ENCODE measurements at places on chromosomes 12 and 14.

DNA sequence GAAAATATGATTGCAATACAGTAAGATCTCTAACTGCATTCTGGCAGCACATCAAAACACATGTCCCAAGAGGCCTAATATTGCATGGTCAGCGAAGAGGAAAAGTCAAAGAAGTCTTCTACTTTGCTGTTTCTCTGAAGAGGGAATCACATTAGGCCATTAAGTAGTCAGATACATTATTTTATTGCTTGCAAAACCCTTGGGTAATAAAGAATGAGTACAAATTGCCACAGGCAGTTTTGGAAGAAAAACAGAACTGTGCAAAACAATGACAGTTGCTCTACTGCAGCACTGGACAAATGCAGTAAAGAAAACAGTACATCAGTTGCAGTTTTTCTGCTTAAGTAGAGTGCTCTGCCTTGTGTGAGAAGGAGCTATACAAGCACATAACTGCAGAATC is 211.9 kb downstream of the MED13L start:
- DNase-seq: peak; percentile 41

- DNase-seq: no peak
These were observed 49.2 kb downstream of the MBIP start for GRCh38 chr14:36271222-36271621.

DNA sequence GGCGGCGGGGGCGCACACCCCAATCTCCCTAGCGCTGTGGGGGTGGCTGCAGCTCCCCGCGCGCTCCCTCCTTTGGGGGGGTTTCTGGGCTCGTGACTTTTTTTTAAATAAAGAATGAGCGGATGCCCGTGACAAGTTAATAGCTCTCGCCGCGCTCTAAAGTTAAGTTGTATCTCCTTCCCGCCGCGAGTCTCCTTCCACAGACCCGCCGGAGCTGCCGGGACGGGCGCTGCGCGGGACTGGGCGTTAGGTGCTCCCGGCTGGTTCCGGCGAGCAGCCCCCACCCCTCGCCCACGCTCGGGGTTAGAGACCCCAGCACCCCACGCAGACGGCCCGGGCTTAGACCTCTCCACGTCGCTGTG is 82.6 kb upstream of the HMGA2 start:
- DNase-seq: peak; percentile 65

GRCh38 chr12:28130625-28131598 is 59.3 kb upstream of the CCDC91 start:
- DNase-seq: peak; percentile 99

- no peak for DNase-seq
These were observed 45.5 kb upstream of the FAR2 start for GRCh38 chr12:29103539-29103974.

DNA sequence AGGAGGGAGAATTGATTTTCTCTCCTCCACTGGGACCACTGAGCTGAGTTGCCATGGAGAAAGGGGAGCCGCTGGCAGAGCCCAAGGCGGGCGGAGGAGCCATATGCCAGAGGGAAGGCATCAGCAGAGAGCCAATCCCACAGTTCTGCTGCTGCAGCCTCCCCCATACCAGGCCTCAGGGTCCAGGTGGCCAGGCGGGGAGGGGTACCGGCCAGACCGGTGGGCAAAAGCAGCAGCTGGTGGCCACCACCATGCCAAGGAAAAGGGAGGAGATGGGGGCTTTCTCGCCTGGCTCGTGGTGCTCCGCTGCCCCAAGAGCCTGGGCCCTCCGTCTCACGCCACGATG is 72.8 kb downstream of the PITPNM2 start:
- DNase-seq: no peak

GRCh38 chr14:48690349-48690748 is 895.8 kb downstream of the RPS29 start:
- DNase-seq: no peak

GRCh38 chr14:41604721-41605531 is 1.8 kb upstream of the LRFN5 start:
- peak; percentile 4 for DNase-seq

DNA sequence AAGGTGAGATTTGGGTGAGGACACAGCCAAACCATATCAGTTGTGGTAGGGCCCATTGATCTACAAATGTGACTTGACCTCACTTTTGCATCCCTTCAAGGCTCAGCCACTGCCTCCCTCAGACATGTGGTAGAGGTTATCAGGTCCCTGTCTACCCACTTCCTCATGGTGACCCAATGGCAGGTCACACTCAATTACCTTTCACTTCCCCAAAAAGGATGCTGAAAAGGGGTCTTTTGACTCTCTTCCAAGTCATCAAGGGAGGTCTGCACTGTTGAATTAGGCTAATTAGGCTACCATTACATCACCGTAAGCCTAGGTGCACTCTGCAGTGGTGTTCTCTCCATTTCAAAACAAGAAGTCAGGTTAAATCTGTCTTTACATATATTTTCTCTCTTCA is 22.6 kb upstream of the DRAM1 start:
- no peak for DNase-seq

DNA sequence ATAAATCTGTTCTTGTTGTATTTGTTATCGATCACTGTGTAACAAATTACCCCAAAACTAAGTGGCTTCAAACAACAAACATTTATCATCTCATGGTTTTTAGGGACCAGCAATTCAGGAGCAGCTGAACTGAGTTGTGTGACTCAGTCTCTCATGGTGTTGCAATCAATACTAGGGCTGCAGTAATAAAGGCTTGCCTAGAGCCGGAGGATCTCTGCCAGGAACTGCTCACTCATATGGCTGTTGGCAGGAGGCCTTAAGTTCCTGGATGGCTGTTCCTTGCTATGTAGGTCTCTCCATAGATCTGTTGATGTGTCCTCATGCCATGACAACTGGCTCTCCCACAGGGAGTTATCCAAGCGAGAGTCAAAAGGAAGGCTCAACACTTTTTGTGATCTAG is 3.8 kb upstream of the PSMC6 start:
- peak; percentile 97 for DNase-seq

DNA sequence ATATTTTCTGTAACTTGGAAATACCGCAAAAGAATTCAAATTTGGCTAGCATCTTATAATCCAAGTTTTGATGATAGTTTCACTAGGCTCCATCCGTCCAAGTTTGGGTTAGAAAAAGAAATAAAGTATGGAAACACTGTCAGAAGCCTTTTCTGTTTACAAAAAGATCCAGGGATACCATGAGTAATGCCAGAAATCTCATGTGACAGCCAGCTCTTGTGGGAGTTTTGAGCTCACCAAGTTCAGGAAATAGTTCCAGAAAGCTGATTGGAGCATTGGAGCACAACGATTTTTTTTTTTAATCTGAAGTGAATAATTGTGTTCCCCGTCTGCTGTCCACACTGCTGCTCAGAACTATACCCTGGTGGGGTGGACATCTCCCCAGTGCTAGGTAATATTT is 229.7 kb upstream of the NPAS3 start:
- peak; percentile 88 for DNase-seq

DNA sequence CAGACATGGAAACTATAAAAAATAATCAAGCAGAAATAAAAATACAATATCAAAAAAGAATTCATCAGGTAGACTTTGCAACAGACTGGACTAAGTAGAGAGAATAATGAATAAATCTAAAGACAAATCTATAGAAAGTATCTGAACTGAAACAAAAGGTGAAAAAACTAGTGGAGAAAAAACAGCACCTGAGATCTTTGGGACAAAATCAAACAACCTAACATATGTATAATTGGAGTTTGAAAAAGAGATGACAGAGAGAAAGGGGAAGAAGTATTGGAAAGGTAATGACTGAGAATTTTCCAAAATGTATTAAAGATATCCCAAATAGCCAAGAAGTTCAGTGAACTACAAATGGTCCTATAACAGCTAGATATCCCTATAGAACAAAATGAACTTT is 245.4 kb downstream of the IPO8 start:
- no peak for DNase-seq

DNA sequence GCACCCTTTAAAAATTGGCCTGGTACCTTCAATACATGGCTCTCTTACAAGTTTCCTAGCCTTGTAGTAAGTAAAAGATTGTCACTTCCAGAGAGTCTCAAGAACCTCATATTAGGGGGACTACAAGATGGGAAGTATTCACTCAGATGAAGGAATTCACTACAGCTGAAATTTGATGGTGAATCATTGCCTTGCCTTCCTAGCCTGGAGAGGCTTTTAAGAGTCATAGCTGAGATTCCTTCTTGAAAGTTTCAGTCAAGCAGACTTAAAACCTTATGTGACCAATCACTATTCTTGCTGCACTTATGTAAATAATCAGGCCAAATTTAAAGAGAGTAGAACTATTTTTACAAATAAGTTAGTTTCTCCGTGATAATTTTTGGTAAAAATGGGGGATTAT is 451.6 kb downstream of the TRHDE start:
- DNase-seq: peak; percentile 42

GRCh38 chr14:64005822-64006221 is 153.0 kb downstream of the SYNE2 start:
- DNase-seq: no peak

- DNase-seq: no peak
These were observed 80.4 kb upstream of the WSCD2 start for GRCh38 chr12:108048686-108049085.

- DNase-seq: no peak
These were observed 5.5 kb downstream of the GLRX5 start for GRCh38 chr14:95540236-95540855.

DNA sequence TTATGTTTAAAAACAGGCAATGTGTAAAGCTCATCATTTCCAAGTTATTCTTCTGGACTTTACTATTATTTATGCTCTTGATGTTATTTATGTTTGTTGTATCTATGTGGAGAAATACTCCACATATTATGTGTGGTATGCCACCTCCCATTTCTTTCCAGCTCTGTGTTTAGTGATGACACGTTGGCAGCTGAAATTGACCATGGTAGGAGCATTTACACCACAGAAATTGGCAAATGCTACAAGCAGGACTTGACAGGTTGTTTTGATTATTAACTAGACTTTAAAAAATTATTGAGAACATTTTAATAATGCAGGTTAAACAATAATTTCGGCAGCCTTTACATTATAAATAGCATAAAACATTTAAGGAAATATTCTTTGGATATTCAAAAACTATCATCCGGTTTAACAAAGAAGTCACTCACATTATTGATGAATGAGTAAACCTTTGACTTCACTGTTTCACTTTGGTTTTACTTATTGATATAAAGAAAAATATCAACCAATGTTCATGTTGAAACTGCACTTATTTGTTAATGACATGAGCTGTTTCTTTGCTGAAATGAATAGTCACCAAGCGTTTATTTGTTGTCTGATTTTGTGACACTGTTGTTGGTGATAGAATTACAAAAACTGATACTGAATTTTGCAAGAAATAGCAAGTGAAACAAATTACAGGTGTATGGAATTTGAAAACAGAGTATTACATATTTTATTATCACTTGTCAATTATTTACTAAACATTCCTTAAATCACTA is 76.8 kb downstream of the HMGA2 start:
- no peak for DNase-seq

- DNase-seq: peak; percentile 76
These were observed 175.1 kb downstream of the SLC38A4 start for GRCh38 chr12:46650688-46651087.

DNA sequence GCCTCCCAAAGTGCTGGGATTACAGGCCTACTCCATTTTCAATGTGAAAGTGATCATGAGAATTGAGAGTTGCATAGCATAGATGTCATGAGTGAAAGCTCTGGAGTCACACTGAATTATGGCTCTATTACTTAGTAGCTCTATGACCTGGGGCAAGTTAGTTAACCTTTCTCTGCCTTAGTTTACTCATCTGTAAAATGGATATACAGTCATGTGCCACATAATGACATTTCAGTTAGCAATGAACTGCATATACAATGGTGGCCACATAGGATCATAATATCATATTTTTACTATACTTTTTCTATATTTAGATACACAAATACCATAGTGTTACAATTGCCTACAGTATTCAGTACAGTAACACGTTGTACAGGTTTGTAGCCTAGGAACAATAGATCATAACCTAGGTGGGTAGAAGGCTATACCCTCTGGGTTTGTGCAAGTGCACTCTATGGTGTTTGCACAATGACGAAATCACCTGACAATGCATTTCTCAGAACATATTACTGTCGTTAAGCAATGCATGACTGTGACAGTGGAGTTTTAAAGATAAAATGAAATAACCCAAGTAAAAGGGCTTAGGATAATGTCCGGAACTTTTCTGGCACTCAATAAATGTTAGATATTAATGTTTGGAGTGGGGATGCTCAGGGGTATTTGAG is 53.1 kb downstream of the ZFYVE26 start:
- DNase-seq: no peak

DNA sequence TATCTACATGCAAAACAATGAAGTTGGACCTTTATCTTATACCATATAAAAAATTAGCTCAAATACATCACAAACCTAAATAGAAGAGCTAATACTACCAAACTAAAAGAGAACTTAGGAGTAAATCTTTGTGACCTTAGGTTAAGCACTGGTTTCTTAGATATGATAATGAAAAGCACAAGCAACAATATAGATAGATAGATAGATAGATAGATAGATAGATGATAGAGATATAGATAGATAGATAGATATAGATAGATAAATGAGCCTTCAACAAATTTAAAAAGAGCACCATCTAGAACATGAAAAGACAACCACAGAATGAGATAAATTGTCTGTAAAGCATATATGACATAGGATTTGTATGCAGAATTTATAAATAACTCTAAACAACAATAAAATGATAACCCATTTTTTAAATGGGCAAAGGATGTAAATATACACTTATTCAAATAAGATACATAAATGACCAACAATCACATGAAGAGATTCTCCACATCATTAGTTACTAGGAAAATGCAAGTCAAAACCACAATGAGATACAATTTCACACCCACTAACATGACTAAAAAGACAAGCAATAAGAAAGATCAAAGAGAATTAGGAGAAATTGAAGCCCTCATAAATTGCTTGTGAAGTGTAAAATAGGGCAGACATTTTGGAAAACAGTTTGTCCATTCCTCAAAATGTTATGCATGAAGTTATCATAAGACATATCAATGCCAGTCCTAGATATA is 293.7 kb downstream of the BTG1 start:
- no peak for DNase-seq

GRCh38 chr12:15216036-15216889 is 5.0 kb downstream of the RERG start:
- peak; percentile 1 for DNase-seq

- DNase-seq: no peak
These were observed 1252.8 kb upstream of the SEL1L start for GRCh38 chr14:82786483-82786880.

- DNase-seq: no peak
These were observed 203.5 kb downstream of the ANO6 start for GRCh38 chr12:45419317-45419814.
